Stimulated activated CD4-positive, alpha-beta T cell treated with anti-CD3 and anti-CD28 coated beads, TNF-alpha, amount 100 ng/mL, for 4 hours (primary cell): ENCODE measurements at places on chromosomes 1 and 21.

- no peak for DNase-seq
Observed at GRCh38 chr1:175218786-175219434, 26.3 kb upstream of the KIAA0040 start.

DNA sequence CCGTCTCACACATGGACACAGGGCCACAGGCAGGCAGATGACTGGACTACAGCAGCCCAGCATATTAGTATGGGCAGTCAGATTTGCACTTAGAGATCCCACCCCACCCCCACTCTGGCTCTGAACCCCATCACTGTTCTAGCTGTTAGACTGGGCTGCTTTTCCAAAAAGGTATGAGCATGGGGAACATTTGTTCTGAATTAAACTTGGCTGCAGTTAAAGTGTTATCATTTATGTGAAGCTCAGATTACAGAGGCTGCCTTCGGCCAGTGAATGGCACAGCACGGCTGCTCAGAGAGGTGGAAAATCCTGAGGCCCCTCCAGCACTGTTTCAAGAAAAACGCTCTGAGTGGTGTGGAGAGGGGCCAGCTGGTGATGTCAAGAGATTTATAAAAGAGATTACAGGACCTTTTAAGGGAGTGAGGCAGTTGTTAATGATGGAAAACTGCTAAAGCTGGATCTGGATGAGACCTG is 6.9 kb upstream of the NOS1AP start:
- no peak for DNase-seq

GRCh38 chr1:24708938-24709337 is 36.3 kb upstream of the CLIC4 start:
- no peak for DNase-seq

GRCh38 chr1:89198491-89199072 is at the start of gene GBP4:
Gene GBP4, minus strand, starts transcription at chr1:89198942. Its CDS starts 108 bp downstream, at chr1:89198834.
- DNase-seq = peak; percentile 9

GRCh38 chr1:20342294-20343148 is 51.8 kb downstream of the VWA5B1 start:
- no peak for DNase-seq

- DNase-seq = no peak
Observed at GRCh38 chr1:181040284-181040865, 6.6 kb downstream of the MR1 start.

GRCh38 chr1:243706563-243706962 is 143.5 kb downstream of the AKT3 start:
- DNase-seq = no peak

DNA sequence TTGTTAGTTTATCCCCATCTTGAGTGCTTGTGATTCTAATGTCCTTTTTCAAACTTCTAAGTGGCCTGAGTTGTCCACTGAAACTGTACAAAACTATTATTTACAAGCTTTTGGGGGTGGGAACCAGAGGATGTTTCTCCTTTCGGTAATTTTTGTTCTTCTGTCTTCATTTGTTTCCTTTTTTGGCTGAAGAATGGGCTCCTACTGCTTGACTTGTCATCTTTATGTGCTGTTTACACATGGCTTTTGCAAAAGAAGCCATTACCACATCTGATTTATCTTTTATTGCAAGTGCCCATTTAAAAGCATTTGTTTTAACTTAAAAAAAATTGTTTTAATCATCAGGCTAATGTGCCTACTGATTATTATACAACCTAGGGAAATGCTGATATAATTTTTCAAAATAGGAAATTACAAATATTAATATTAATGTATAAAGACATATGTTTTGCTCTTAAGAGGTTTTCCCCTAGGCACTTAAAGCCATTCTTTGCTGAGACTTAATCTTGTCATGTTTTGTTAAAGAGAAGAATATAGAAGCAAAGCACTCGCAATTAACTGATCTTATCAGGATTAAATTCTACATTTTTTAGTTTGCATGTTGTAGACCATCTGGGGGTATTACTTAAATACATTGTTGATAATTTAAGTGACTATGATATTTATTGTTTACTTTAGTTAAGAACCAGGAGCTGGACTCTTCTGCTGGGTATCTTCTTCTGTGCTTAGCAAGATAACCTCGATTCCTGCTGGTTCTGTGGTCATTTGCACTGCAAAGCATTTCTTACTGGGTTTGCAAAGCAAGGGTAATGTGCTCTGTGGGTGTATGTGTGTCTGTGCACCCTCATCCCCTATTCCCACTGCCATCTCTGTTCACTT is 40.1 kb downstream of the TMEM200B start:
- DNase-seq = no peak

- no peak for DNase-seq
Observed at GRCh38 chr1:204725821-204726448, 40.4 kb upstream of the LRRN2 start.

DNA sequence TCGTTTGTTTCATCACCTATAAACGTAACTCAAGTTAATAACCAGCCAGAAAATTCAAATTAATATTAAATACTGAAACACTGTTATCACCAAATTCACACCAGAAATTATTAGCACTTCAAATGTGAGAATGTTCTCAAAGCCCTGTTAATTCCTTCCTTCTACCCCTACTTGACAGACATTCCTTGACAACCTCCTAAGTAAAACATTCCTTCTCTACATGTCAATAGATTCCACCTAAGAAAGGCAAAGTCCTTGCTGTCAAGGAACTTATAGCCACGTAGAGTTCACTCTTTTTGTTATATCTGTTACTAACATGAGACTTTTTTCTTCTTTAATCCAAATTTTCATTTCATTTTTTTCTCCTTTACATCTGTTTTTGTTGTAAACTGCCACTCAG is 441.5 kb downstream of the SMYD3 start:
- DNase-seq = no peak
